ENCODE measurements at places on chromosomes 2 and 18.

DNA sequence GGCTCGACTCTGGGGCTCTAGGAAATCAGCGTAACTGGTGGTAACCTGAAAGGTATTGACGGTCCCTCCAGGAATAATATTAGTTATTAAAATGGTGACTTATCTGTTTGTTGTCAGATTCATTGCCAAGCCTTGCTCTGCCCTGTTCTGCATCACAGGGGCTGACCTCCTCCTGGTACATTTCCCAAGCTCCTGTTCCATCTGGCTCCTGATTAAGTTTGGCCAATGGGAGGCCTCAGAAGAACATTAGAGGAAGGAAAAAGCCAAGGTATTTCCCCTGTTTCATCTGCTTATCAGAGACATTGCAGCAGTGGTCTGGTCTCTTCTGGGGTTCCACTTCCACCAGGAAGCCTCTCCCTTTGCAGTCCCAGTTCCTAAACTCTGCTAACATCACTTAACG is 527.0 kb downstream of the TNS1 start:
- no peak for DNase-seq

DNA sequence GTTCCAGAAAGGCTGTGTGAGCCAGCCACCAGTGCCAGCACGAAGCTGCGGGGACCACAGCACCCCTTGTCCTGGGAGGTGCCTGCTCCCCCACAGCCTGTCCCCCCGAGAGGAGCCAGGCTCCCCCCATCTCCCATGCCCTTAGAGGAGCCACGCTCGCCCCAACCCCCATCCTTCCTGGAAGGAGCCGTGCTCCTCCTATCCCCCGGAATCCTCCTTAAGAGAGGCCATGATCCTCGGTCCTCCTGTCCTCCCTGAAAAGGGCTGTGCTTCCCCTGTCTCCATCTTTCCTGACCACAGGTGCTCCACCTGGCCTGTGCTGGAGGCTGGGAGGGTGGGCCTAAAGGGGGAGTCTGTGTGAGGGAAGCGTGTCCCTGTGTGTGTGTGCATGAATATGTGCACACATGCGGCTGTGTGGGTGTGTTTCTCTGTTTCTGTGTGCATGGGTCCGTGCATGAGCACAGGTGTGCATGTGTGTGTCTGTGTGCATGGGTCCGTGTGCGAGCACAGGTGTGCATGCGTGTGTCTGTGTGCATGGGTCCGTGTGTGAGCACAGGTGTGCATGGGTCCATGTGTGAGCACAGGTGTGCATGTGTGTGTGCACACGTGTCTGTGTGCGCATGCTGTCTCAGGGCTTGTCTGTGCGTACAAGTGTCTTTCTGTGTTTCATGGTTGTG is 80.3 kb downstream of the RTP5 start:
- DNase-seq, result no peak

DNA sequence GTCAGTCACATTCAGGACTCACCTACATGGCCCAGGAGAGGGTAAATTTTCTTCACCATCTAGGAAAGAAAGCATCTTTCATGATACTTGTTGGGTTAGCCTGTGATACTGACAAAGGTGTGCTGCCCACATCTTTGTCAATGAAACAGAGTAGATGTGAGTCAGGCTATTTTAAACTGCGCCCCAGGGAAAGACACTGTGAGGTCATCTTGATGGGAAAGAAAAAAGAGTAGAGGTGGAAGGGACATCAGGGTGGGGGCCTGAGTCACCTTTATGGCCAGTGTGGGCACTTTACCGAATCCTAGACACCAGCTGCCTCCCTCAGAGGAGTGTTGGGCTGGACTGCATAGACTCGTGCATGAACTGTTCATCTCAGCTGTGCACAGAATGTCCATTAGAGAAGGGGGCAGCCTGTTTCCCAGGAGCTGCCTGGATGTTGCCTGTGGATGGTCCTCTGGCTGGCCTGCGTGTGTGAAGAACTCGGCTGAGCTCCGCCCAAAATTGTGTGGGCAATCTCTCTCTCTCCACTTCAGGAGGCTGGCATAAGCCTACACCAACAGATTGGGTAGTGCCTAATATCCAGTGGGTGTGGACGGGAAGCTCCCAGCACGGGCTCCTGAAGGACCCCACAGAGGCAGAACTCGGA is 278.7 kb upstream of the PXDN start:
- DNase-seq, result no peak

DNA sequence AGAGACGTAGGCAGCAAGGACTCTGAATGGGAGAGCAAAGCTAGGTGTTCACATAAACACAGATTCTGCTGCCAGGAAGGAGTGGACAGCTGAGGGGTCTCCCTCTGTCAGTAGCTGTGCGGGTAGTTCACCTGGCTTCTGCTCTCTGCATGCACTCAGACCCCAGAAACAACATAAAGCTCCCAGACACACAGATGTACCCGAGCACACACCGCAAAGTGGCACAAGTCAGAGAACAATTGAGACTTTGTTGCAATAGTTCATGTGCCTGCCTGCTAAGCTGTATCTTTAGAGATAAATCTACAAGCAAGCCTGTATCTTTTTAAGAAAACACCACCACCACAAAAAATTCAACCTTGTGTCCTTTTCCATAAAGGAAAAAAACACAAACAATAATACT is 420.0 kb upstream of the ST6GAL2 start:
- no peak for DNase-seq

- no peak for DNase-seq
Observed at GRCh38 chr2:203849010-203849409, 18.6 kb upstream of the CTLA4 start.

GRCh38 chr2:236675051-236675450 is 105.4 kb downstream of the ACKR3 start:
- no peak for DNase-seq

DNA sequence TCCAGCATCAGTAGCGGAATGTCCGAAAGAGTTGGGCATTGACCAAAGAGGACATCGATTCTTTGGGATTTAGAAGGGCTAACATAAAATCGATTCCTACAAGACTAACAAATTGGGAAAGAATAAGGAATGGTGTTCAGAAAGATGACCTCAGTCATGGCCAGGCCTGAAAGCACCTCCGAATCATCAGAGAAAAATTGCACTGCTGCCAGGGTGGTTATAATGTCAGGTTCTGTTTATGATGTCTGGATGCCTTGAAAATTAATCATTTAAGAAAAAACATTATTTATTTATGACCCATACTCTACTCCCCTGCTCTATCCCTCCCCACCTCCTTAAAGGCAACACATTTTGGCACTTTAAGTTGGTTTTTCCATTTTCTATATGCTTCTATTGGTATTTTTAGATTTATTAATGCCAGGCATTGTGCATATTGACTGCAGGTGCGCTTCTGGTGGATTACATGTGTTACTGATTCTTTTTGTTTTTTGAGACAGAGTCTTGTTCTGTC is 104.7 kb downstream of the MYCN start:
- DNase-seq, result no peak

DNA sequence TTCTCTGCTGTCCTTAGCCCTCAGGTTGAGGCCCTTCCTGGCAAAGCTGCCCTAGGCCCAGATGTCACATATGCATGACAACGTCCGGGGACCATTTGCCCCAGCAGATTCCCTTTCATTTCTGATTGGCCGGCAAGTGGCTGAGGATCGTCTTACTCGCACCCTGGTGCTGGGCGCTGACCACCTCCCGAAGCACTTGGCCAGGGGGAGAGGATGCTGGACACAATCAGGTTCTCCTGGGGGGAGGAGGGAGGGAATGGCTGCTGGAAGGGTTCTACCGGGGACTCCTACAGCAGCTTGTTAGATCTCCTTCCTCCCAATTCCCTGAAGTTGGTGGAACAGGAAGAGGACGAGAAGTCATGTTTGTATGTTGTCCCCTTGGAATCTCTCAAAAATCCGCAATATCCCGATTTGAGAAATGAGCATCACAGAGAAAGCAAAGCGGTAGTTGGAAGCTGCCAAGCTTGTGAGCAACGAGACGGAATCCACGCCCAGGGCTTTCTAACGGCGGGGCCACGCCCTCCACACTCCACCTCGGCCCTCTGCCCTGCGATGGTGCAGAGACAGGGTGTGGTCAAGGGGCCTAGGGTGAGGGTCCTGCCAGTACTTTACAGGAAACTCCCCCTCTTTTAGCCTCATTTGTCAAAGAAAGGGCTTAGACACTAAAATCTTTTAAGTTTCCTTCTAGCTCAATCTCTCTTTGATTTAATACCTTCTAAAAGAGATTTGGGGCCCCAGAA is 61.8 kb upstream of the YWHAQ start:
- DNase-seq, result no peak

DNA sequence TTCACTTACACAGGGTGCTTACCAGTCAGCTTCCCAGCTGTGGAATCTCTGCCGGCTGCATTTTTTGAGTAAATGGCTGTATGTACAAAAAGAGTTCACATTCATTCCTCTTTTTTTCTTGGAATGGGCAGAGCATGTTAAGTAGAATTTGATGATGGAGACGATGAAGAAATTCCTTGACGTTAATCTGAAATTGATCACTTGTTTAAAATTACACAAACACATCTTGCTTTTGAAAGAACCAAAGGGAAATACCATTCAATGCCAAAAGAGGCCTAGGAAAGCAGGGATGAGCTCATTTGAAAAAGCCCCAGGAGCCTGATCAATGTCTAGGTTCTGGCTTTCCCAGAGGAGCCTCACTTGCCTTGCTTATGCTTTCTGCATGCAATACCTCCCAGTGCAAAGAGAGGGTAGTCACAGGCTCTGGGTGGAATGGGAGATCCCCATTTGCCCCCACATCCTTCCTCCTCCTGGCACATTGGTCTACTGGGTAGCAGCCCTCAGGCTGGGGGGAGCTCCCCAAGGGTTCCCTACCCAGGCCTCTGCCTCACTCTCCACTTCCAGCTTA is 12.3 kb upstream of the SMAD7 start:
- DNase-seq, result no peak

DNA sequence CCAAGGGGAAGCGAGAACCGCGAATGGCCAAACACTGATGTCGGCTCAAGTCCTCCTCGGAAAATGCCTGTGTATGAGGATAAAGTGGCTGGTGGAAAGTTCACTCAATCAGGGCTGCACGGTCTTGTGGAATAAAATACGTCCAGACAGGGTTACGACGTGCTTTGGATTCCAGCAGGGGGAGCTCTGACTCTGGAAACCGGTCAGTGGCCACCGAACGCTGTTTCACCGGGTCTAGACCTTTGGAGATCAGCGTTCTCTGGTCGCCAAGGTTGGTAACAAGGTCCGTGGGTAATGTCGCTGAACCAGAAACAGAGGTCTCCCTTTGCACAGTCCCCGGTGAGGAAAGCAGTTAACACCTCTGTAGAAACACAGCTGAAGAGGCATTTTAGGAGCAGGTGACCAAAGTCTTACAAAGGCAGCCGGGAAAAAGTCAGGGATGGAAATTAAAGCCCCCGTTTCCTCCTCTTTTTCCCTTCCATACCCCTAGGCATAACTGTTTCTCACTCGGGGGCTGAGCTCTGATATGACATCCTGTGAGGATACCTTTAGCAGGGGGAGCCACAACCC is 47.8 kb downstream of the CDCA7 start:
- peak; percentile 45 for DNase-seq

GRCh38 chr2:66069937-66070720 is 364.8 kb upstream of the MEIS1 start:
- no peak for DNase-seq

DNA sequence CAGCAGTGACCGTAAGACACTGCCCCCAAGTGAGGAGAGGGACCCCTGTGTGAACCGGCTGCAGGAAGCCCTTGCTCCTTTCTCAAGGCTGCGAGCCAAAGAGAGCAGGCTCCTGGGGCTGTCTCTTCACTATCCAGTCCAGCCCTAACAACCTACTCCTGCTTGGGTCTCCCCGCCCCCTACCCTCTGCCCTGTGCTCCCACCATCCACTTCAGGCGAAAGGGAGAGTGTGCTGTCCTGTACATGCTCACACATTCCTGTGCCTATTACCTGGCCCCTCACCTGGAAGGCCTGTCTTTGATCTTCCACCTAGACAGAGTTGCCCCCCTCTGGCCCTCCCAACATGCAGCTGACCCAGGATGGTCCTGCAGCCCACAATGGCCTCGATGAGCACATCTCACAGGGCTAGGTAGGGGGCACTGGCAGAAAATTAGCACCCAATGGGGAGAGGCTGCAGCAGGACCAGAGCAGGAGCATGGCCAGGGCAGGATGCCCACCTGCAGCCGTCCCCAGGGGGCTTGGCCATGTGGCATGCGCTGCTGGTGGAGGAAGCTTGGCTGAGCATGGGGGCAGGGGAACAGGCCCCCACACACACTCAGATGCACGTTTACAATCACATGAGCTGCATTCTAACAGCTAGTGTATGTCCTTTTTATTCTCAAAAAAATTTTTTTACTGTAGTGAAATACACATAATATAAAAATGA is 93.5 kb downstream of the POLR1A start:
- no peak for DNase-seq

DNA sequence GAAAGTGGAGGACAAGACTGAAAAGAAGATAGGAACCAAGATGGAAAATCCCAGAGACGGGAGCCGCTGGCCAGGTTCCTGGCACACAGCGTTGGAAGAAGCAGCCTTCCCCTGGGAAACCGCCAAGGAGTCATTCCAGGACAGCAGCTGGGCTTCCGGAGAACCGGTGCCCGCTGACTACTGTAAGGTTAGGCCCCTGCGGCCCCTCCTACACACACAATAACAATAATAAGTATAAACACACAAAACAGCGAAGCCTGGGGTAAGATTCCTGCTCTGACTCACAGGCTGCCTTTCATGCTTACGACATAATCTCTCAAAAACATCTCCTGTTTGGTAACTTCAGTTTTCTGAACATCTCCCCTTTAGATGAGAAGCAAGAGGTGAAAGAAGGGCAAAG is 28.1 kb upstream of the MYCN start:
- DNase-seq, result no peak

- DNase-seq, result no peak
Observed at GRCh38 chr18:23943104-23943503, 71.5 kb upstream of the TTC39C start.

DNA sequence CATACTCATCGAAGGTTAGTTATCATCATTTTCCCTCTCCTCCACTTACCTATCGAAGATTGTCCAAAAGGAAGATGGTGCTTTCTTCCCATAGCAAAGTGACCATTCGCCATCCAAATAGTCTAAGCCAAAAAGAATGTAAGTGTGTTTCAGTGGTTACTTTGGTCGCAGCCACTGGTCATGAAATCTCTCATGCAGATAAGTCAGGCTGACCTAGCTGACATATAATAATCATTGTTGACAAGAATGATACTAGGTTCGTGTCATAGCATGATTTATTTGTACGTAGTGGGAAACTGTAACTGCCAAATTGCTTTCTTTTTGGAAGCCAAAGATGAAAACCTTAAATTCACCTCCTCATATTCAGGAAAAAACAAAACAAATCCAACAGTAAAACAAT is 89.6 kb upstream of the PMAIP1 start:
- no peak for DNase-seq

GRCh38 chr2:191169456-191170300 is 18.9 kb upstream of the STAT4 start:
- DNase-seq, result no peak

- DNase-seq, result no peak
Observed at GRCh38 chr2:237150831-237151375, 65.2 kb downstream of the COPS8 start.
